ENCODE measurements at places on chromosomes 6 and 20.

DNA sequence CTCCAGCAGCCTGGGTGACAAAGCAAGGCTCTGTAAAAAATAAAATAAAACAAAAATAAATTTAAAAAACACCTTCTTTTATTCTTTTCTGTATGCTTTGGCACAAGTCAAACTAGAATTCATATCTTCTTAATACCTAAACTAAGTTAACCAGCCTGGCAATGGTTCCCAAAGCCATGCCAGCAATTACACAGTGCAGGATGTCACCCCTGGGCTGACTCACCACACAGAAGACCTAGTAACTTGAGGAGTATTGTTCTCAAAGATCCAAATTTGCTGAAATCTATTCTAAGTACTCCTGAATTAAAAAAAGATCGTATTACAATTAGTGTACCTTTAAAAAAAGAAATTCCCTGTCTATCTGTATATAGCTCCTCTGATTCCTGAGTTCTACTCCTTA is 162.7 kb upstream of the SGK1 start:
- DNase-seq = peak; percentile 68

DNA sequence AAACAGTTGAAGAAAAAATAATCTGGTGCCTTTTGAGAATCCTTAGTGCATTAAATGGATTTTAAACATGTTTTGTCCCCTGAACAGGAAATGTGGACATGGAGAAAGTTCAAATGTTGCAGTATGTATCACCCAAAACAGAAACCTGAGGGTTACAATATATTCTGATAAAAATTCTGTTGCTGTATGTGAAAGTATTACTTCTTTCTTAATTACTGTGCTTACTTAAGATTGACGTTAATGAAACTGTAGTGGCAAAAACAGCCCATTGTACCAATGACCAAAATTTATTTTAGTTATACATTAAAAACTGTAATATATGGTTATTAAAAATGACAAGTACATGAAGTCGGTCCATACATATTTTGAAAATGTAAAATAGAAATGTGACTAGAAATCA is 100.6 kb downstream of the PRDM1 start:
- no peak for DNase-seq

- no peak for DNase-seq
Measured at GRCh38 chr6:4522453-4522852, 253.8 kb upstream of the CDYL start.

DNA sequence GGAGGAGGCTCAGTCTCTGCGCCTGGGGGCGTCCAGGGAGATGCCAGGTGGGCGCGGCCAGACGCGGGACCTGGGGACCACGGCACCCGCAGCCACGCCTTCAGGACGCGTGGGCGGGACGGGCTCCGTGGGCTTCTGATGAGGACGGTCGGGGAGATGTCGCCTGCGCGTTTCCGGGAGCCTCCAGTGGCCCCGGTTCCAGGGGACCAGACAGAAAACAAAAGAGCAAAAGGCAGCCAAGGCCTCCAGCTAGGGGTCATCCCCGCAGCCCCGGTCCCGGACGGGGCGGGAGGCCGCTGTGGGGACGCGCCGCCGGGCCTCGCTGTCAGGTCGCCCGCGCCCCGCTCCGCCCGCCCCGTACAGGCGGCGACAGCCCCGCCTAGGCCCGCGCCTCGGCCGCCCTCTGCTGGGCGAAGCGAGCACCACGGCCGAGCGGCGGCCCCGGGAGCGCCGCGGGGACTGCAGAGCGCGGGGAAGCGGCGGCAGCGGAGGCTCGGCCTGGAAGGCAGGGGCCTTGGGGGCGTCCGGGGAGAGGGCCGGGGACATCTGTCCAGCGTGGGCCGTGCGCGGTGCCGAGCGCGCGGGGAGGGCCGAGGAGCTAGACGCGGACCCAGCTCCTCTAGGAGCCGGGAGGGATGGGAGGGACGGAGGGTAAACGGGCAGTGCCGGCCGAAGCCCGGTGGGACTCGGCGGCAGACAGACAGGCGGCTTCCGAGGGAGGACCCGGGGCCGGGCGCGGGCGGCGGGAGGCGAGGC is 48.7 kb downstream of the TMEM242 start:
- peak; percentile 72 for DNase-seq

GRCh38 chr6:15708231-15708630 is 45.4 kb upstream of the DTNBP1 start:
- DNase-seq = no peak

GRCh38 chr6:114634016-114634415 is 291.2 kb upstream of the HS3ST5 start:
- DNase-seq = no peak

DNA sequence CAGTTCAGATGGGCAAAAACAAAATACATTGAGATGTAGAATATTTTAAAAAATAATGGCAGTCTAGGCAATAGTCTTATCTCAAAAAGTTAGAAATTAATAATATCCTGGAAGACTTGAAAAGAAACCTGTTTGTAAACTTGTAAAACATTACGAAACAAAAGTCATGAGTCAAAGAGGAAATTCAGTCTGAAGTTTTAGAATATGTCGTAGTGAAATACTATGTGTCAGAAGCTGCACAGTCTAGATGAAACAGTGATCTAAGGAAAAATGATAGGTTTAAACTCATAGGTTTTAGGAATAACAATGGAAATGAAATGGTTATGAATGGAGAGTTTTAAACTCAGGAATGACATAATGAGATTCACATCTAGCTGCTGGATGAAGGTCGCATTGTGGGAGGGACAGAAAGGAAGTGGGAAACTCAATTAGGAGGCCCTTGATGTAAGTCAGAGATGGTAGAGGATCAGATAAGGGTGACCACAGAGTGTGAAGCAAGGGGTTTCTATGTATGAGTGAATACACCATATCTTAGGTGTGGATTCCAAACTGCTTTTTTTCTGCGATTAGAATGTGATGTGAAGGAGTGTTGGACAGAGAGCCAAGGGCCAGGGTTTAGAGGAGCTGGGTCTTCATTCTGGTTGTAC is 2.8 kb downstream of the SNRPB2 start:
- DNase-seq = peak; percentile 5

DNA sequence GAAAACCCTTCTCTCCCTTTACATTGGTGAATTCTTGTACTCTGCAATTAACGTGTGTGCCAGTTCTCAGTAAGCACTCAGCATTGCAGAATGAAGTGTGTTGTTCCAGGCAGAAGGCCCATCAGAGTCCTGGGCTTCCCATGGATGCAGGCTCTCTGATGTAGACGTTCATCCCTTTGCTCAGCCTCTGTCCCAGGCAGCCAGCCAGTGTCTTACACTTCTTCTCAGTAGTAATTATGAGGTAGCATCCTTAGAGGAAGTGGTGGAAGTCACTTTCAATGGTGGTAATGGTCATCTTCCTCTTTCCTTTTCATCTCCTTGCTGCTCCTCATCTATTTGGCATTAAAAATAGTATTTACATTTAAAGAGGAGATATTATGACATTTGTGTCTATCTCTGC is 66.7 kb upstream of the FYN start:
- no peak for DNase-seq

DNA sequence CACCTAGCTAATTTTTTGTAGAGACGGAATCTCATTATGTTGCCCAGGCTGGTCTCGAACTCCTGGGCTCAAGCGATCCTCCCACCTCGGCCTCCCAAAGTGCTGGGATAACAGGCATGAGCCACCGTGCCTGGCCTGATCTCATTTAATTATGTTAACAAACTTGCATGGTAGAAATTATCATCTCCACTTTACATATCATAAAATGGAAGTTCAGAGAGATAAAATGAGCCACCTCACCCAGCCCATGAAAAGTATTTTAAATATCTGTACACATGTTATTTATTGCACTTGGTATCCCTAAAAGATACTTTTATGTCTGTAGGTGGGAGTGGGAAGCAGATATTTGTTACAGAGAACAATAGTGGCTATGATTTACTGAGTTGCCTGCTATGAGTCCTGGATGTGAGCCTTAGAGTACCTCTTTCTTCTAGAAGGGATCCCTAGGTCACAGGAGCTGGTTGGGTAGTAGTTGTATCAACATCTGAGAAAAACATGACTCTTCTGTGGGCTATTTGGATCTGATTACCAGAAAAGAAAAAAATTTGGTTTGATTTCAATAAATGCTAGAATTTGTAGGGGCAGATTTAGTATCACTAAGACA is 52.4 kb upstream of the EIF2S2 start:
- DNase-seq = no peak

DNA sequence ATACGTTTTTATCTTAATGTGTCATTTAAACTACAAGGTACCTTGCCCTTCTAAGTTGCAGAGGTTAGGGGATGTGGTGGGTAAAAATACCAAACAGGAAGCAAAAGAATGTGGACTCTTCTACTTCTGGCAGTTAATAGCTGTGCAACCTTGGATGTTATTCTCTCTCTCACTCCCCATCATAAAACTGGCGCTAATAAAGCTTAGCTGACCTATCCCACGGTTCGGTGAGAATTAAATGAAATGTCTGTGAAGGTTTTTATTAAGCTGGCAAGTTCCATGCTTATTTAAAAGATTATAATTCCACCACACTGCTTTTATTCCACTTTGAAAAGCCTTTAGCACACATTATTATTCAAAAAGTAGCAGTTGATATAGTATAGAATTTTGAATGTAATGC is 127.8 kb upstream of the SLC22A23 start:
- peak; percentile 46 for DNase-seq

GRCh38 chr20:48908656-48909319 is 12.7 kb upstream of the ARFGEF2 start:
- DNase-seq = no peak

DNA sequence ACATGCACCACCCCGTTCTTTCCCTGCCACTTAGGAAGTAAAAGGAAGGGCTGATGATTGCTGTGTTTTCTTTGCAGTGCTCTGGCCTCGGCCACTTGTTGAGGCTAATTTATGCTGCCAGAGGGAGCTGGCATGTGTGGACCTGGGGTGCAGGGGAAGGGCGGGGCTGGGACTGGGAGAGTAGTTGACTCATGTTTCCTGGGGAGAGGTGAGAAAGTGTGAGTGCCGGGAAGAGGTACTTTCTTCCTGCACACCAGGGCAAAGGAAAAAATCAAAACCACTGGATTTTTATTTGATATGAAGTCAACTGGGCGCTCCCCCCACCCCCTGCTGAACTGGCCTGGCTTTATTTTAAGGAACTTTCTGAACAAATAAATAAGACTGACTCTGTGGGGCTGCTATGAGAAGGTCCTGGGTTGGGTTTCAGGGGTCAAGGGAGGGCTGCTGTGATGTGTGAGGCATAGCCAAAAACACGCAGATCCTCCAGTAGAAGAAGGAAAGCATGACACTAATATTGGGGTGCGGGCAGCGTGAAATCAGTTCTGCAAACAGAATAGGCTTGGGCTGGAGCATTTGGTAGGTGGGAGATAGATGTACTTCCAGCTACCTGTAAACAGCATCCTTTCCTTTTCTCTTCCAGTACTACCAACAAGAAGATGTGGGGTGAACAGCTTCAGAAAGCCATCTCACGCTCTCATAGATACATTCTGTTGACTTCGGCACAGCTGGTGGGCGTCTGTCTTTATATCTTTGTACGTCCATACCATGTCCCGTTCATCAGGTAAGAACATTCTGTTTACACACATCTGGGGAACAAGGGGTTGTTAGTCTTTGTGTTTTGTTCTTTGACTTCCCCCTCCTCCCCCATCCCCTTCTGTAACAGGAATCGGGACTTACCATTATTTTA is 87.5 kb downstream of the SYNJ2 start:
- peak; percentile 98 for DNase-seq

GRCh38 chr20:53801609-53802370 is 208.2 kb upstream of the ZNF217 start:
- no peak for DNase-seq

DNA sequence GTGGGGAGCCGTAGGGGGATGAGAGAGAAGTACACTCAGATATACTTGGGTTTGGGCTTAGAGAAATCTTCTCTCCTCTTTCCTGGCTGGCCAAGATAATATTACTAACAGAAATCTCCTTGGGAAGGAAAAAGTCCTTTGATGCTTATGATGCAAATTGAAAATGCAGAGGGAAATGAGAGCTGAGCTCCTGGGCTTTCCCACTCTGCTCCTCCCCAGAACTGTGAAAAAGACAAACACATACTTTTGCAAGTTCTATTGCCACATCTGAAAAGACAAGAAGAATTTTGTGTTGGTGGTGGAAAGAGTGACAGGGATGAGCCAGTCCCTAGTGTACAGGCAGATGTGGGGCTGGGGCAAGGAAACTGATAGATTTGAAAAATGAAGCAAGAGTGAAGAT is 185.9 kb downstream of the ANKRD60 start:
- DNase-seq = no peak

GRCh38 chr20:45358282-45359068 is 4.5 kb upstream of the SYS1 start:
- DNase-seq = peak; percentile 87

DNA sequence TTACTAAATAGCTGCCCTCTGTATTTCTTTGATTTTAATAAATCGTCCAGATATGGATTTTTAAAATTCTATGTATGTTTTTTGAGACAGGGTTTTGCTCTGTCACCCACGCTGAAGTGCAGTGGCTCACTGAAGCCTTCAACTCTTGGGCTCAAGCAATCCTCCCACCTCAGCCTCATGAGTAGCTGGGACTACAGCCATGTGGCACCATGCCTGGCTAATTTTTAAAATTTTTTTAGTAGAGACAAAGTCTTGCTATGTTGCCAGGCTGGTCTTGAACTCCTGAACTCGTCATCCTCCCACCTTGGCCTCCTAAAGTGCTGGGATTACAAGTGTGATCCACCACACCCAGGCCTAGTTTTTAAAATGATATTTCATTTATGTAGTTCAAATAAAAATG is 47.4 kb upstream of the DDR1 start:
- DNase-seq = peak; percentile 21

GRCh38 chr6:14454473-14454775 is 336.9 kb downstream of the CD83 start:
- DNase-seq = no peak

GRCh38 chr6:52718550-52718949 is 44.7 kb downstream of the GSTA2 start:
- no peak for DNase-seq

DNA sequence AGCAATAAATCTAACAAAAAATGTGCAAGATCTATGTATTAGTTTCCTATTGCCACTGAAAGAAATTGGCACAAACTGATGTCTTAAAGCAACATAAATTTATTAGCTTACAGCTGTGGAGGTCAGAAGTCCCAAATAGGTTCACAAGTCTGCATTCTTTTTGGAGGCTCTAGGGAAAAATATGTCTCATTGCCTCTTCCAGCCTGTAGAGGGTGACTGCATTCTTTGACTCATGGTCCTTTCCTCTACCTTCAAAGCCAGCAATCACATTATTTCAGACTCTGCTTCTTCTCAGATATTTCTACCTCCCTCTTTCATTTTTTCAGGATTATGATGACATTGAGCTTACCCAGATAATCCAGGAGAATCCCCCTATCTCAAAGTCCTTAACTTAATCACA is 1531.1 kb downstream of the KHDRBS2 start:
- no peak for DNase-seq

GRCh38 chr20:63968928-63969760 is 586 bp downstream of the ZNF512B start:
- no peak for DNase-seq

- peak; percentile 97 for DNase-seq
Measured at GRCh38 chr20:44083220-44083933, 103.6 kb downstream of the JPH2 start.

GRCh38 chr20:37071481-37071911 is 24.3 kb downstream of the RBL1 start:
- DNase-seq = peak; percentile 96

- no peak for DNase-seq
Measured at GRCh38 chr6:2917065-2917464, 14.0 kb upstream of the SERPINB9 start.

- no peak for DNase-seq
Measured at GRCh38 chr6:297571-298232, 5.4 kb downstream of the DUSP22 start.

- DNase-seq = peak; percentile 6
Measured at GRCh38 chr6:51472745-51473487, 614.5 kb downstream of the PKHD1 start.
